ENCODE measurements at places on chromosomes 2 and 18. TPM values are rescaled to one million over a fixed set of nuclear protein-coding genes. Genes with fewer than 3 reads are reported as not detected.

Gene REEP1
- polyA plus RNA-seq: 0.04 TPM

DNA sequence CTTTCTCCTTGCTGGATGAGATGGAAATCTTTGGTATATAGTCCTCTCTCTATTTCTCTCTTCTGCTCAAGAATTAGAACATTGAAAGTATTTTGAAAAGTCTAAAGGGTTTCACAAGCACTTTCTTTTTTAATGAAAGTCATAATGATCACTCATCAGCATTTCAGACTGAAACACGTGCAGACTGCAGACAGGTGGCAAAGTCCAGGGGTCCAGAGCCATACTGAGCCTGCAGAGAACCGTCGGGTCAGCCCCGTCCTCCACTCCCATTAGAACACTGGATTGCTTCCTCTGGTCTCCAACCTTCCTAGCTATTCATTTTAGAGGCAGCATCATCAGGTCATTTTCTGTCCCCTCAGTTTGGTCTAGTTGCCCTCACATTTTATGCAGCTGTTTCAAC, 3.1 kb downstream of the TMEM247 start:
- no peak for DNase-seq

- no peak for DNase-seq
These were observed 21.7 kb upstream of the RAB11FIP5 start for GRCh38 chr2:73134471-73134870.

- DNase-seq: no peak
These were observed 919 bp downstream of the SF3B1 start for GRCh38 chr2:197433780-197434438.
